ENCODE measurements at places on chromosomes 4 and X. TPM values are rescaled to one million over a fixed set of nuclear protein-coding genes. Genes with fewer than 3 reads are reported as not detected.

The TFDP3 gene
- total RNA-seq = not detected

The HAND2 gene
- total RNA-seq = 1.1 TPM

The CCSER1 gene
- total RNA-seq = 12.3 TPM

DNA sequence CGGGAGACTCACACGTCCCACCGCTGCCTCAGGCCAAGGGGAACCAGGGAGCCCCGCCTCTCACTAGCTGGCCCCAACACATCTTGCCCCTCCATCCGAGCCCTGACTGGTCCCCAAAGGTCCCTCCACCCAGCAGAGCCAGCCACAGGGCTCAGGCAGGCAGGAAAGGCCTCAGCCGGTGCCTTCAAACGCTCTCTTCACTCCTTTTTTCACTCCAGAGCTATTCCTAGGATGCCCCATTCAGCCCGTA, 1.5 kb upstream of the ARHGAP4 start:
- DNase-seq = no peak

DNA sequence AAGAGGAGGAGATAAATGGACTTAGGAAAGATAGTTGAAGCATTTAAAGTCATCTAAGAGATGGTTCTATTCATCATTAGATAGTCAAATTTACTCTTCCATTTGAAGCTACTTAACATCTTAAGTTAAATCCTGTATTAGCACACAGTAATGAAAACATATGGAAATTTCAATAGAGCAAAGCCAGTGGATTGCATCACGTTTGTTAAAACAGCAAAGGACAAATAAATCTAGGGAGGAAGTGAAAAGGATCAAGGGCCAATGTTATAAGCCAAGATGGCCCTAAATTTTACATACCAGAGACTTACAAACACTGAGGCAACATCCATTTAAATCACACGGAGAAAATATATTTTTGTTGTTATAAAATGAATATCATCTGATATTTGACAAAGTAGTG, 602.8 kb downstream of the INPP4B start:
- DNase-seq = no peak

- no peak for DNase-seq
Measured at GRCh38 chr4:112518675-112519074, 2.7 kb upstream of the NEUROG2 start.
